Peyer's patch (tissue), 4 donors: ENCODE measurements at places on chromosomes 6 and 20. TPM values are rescaled to one million over a fixed set of nuclear protein-coding genes. Genes with fewer than 3 reads are reported as not detected.
A peak's percentile ranks its signal among the peaks of the same experiment; 100 is the strongest.

Gene CRISP1
- not detected for total RNA-seq

Gene IL17F
- total RNA-seq: not detected

Gene SCUBE3
- not detected for total RNA-seq

Gene MCM8
- 6.5 TPM for total RNA-seq

DNA sequence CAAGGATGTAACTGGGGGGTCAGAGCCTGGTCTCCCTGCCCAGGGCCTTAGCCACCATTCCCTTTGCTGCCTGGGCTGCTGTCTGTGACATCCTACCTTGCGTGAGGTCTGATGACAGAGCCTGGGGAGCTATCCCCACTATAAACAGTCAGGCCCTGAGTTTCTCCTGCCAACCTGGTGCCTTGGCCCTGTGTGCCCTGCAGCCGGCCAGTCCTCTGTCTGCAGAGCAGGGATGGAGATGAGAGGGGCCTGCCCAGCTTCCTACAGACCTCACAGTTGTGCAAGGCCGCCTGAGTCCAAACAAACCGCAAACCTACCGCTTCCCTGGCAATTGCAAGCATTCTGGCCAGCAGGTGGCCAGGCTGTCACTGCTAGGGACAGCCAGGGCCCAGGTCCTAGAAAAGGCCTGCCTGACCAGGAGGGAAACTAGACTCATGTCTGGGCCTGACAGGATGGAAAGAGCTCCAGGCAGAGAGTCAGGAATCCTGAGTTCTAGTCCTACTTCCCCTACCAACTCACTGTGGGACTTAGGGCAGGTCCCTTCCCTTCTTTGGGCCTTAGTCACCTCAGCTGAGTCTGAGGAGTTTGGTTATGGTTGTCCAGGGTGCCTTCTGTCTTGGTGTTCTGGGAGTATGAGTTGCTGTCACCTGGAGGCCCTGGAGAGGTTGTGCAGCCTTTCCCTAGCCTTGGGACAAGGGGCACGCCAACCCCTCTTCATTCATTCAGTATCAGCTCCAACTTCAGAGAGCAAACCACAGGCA lies 86.2 kb downstream of the VEGFA start:
- DNase-seq: no peak

DNA sequence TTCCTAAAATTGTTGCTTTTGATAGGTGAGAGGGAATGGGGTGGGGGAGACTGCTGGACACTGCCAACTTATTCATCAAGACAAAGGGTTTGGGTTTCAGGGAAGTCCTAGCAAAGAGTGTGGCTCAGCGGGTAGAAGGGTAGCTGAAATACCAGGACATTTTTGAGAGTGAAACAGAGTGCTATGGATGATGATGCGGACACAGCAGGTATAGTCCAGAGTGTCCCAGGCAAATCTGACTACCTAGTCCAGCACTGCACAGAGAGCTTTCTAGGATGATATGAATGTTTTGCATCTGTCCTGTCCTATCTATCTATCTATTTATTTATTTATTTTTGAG lies 154.3 kb downstream of the BCAS1 start:
- DNase-seq: no peak

- DNase-seq: no peak
These were observed 20.8 kb upstream of the BMP7 start for GRCh38 chr20:57287007-57287880.

DNA sequence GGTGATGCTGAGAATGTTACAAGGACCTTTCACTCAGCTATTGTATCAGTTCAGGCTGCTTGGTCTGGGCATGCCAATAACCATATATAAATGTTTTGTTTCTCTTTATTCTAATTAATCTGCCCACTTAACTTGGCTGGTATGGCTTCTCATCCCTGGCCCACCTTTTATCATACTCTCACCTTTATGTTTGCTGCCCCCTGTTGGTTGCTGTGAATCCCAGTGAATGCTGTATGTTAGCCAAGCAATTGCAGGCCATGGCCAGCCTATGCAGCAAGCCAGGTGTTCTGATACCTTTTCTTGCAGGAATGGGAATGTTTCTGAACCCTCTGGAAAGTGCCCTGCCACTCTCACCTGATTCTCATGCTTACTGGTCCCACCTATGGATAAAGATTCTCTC lies 54.6 kb downstream of the PCSK2 start:
- DNase-seq: no peak

- DNase-seq: no peak
These were observed 67.4 kb upstream of the TOP1 start for GRCh38 chr20:40961176-40961575.

Gene RWDD1
- 22.3 TPM for total RNA-seq

Gene THBS2
- 5.4 TPM for total RNA-seq

GRCh38 chr6:156849806-156850205 lies 72.6 kb downstream of the ARID1B start:
- no peak for DNase-seq

Gene ACAT2
- total RNA-seq: 15.7 TPM

GRCh38 chr20:14232650-14233049 lies 104.8 kb downstream of the FLRT3 start:
- no peak for DNase-seq

DNA sequence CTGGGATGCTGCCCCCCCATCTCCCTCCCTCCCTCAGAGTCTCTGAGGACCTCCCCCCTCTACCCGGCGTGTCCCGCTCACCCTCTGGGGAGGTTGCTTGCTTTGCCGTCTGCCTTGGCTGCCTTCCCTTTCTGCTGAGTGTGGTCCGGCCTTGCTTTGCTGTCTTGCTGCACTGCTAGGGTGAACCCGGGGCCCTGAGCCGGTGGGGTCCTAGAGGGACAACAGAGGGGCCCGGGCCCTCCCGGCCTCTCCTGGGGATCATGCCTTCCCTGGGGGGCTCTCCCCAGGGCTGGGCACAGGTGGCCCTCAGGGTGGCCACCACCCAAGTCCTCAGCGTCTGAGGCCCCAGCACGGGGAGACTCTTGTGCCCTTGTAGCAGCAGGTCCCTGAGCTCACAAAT lies 19.3 kb downstream of the SLCO4A1 start:
- DNase-seq: no peak

DNA sequence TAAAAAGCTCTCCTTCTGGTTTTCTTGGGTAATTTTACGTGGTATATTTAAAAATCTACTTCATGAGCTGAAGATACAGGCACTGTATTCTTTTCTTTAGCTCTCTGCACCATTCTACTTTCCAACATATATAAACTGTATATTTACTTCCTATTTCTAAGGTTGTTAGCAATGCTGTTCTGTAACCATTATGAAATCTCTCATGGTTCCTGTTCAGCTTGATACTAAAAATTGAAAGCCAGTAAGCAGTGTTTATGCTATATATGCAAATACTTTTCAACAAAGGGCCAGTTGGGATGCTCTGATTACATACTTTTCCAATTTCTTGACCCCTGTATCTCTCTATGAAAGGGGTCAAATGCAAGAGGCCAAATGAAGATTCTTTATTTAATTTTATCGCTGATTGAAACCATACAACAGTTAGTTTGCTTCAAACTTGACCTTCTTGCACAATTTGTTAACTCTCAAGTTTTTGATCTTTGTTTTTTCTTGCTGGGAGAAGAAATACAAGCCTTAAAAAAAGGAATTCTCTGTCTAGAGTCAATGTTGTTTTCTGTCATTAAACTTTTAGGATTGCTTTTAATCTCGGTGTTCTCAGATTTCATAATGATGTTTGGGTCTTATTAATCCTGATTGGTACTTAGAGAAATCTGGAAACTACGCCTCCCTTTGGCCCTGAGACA lies 223.2 kb downstream of the PRL start:
- no peak for DNase-seq

GRCh38 chr20:32978009-32978335 lies 26.3 kb downstream of the SUN5 start:
- no peak for DNase-seq

- no peak for DNase-seq
These were observed 82.7 kb downstream of the FARS2 start for GRCh38 chr6:5343998-5344397.

Gene IMPG1
- total RNA-seq: not detected

- peak; percentile 52 for DNase-seq
These were observed 218.6 kb upstream of the ZFP64 start for GRCh38 chr20:52410182-52410647.

DNA sequence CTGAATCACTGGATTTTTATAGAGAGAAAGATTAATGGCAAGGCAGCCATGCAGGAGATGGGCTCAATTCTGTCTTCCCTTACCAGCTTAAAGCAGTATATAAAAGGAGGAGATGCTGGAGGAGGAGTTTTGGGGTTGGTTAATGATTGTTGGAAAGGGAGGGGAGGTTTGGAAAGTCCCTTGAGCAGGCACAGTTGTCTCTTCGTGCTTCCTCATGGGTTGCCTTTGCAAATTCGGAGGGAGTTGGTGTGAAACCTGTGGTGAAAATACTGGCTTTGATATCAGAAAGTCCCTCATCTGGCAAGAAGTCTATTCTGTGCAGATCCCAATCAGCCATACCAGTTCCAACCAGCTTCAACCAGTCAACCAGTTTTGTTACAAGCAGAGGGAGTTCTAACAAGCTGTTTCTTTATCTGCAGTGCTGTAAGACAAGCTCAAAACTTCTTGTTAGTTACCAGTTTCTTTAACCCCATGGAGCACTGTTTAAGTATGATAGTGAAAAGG lies 107.0 kb downstream of the HIVEP1 start:
- no peak for DNase-seq

Gene SLPI
- total RNA-seq: 8.3 TPM

GRCh38 chr6:150491131-150491810 lies 108.4 kb upstream of the PLEKHG1 start:
- no peak for DNase-seq

GRCh38 chr6:72132851-72133250 lies 246.5 kb downstream of the RIMS1 start:
- no peak for DNase-seq

Gene ZBTB46
- total RNA-seq: 2.8 TPM

GRCh38 chr6:28816339-28816908 lies 107.4 kb downstream of the TRIM27 start:
- no peak for DNase-seq

GRCh38 chr6:21935561-21936028 lies 342.0 kb downstream of the SOX4 start:
- DNase-seq: no peak

DNA sequence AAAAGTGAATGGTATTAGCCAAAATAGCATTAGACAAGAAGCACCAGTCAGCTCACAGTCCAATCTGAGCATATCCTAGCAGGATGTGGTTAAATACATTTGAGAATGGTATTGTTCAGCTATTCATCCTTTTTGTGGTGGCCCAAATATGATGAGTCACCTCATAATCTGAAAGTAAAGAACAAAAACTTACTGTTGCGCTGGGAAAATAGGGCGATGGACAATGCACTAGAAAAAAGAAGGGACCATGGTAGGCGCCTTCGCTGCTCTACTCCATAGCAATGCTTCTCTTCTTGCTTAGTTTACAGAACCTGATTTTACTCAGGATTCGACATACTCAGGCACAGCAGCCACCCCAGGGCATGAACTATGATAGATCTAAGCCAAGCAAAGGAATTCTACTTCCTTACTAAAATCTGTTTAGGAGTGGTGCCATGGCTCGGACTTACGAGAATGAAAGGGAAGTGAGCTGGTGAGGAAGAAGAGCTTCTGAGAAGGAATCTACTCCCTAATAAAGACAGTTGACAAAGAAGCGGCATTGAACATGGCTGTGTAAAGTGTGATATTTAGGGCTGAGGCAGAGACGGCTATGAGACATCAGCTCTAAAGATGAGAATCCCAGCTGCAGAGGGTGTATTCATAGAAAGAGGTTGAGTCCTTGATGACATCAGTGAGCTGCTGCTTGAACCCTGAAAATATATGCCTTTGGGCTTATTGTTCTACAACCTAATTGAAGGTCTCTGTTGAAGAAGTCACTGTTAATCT lies 16.6 kb upstream of the FBXO9 start:
- no peak for DNase-seq

Gene CNBD2
- total RNA-seq: 8.1 TPM

DNA sequence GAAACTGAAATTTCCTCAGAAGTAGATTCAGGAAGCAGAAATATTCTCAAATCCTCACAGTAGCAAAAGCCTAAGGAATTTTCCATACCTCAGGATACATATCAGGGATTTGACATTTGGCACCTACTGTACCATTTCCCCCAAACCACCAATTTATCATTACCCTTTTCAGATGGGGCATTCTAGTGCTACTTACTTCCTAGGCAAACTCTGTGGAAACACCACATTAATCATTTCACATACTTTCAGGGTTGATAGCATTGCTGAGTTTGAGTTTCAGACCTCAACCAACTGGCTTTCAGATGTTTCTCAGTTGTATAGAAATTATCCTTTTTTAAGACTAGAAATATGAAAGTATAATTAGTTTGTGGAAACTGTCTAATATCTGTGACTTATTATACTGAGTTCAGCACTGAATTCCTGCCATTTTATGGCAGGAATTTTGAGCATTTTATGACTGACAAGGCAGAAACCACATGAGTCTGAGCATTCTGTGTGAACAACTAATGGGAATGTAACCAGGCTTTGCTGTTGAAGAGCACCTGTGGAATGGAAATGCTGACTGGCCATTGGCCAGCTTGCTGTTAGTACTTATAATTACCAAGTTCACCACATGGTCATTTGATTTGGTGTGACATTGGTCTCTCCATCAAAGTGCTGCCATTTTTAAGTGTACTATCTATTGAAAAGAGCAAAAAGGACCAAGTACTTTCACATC lies 35.1 kb upstream of the IRAK1BP1 start:
- DNase-seq: no peak

Gene PDYN
- not detected for total RNA-seq

DNA sequence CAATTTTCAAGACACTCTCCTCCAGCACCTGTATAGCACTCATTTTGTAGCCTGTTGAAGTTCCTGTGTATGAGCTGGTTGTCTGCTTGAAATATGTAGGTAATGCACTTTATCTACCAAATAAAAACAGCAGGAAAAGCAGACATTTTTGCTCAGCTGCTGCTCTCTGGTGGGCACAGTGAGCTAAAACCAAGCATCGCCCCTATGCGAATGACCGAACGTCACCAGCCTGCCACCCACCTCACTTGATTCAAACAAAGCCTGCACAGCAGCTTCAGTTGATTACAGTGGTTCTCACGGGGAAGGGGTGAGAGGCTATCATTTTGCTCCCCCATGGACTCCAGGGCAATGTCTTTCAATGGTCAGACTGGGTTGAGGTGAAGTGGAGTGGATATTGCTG lies 185.7 kb downstream of the SASH1 start:
- DNase-seq: no peak

Gene TXLNB
- 1.7 TPM for total RNA-seq

- DNase-seq: no peak
These were observed 9.3 kb upstream of the LAMA5 start for GRCh38 chr20:62376112-62377063.

GRCh38 chr6:168265827-168266815 lies 53.5 kb downstream of the DACT2 start:
- DNase-seq: no peak
